ENCODE measurements at places on chromosomes 16 and 17.

GRCh38 chr17:50161023-50161910 lies 4.5 kb upstream of the SGCA start:
- DNase-seq = peak; percentile 90

GRCh38 chr17:63361182-63361581 lies 84.9 kb downstream of the CYB561 start:
- DNase-seq = no peak

DNA sequence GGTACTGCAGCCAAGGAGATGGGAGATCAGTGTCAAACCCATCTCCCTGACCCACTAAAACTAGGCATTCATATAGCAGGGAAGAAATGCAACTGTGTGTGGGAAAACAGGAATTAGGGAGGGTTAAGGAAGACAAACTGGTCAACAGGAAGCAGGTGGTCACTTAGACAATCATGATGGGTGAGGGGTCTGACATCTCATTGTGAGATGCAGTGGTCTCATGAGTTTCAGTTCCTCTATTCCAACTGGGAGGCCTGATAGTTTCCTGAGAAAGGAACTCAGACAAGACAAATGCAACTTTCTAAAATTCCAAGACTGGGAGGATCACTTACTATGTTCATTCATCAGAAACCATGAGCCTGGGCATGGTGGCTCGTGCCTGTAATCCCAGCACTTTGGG lies 361.4 kb upstream of the C16orf82 start:
- DNase-seq = no peak

GRCh38 chr17:29592850-29593551 lies at the start of gene ANKRD13B:
TSS of gene ANKRD13B (plus strand) at chr17:29593132. CDS start at chr17:29593622, 490 bp downstream.
- peak; percentile 74 for DNase-seq

DNA sequence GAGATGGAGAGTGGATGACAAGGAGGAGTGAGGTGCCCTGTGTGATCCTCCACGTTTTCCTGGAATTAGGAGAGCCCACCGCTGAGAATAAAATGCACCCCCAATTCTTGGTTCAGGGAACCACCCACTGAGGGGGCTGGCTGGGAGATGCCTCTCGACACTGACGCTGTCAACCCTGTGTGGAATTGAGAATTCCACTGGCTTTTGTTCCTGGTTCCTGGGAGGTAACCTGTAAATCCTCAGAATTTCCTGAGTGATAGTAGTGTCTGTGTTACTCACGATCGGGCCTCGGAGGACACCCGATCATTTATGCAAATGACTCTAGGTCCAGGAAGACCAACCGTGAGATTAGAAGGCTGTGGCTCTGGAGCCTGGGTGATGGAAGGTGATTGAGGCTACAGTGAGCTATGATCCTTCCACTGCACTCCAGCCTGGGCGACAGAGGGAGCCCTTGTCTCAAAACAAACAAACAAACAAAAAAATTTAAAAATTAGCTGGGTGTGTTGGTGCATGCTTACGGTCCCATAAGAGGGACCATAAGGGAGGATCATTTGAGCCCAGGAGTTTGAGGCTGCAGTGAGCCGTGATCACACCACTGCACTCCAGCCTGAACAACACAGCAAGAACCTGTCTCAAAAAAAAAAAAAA lies 11.7 kb upstream of the PRPSAP1 start:
- DNase-seq = no peak

GRCh38 chr17:4509923-4510617 lies 11.4 kb downstream of the SPNS2 start:
- no peak for DNase-seq

DNA sequence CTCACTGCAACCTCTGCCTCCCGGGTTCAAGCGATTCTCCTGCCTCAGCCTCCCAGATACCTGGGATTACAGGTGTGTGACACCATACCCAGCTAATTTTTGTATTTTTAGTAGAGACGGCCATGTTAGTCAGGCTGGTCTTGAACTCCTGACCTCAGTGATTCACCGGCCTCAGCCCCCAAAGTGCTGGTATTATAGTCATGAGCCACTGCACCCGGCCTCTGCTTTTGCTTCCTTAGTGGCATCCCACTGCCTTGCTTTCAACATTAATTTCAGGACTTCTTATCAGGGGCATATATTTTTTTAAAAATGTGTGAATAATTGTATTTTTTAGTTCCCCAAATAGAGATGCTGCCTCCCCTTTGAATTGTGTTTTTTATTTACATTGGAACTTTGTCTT lies 98.8 kb downstream of the SYCE1L start:
- no peak for DNase-seq

GRCh38 chr17:37079735-37080134 lies 131.0 kb downstream of the AATF start:
- DNase-seq = no peak

GRCh38 chr17:1298606-1299005 lies 19.1 kb downstream of the TRARG1 start:
- no peak for DNase-seq

DNA sequence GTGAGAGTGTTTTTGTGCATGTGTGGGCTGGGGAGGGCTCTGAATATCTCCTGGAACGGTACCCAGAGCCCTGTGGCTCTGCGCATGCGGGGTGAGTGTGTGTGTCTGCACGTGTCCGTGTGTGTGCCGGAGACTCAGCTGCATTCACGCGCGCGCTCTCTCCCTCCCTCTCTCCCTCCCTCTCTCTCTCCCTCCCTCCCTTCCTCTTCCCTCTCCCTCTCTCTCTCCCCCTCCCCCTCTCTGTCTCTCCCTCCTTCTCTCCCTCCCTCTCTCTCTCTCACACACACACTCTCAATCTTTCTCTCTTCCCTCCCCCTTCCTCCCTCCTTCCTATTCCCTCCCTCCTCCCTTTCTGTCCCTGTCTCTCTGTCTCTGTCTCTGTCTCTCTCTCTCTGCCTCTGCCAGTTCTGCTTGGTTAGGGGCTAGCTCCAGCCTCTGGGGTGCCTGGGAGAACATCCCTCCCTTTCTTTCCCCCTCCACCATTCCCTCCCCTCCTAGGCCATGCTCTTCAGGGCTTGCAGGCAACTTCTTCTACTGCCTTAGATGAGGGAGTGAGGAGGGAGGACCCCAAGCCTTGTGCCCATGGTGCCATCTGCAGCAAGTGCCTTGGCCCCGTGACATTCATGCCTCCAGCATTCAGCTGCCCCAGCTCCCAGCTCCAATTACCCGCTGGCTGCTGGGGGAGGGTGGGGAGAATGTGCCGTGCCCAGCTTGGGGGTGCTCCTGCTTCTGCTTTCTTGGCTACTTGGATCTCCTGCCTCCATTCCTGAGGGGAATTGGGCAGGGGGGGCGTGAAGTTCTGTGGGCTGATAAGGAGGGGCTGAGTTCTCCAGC lies 6.4 kb downstream of the THRA start:
- DNase-seq = peak; percentile 80

DNA sequence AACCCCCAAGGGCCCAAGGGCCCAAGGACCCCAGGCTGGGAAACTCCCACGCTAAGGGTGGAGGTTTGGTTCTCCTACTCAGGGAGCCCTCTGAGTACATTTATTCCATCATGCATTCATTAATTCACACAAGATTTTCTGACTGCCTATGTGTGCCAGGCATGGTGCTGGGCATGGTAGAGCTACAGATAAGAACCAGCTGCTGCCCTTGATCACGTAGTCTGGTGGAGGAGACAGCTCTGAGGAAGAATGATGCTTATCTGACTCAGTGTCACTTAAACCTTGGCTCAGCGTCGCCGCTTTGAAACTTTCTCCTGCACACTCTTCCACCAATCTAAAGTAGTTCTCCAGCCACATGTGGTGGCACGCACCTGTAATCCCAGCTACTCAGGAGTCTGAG lies 3.6 kb upstream of the ARL4D start:
- no peak for DNase-seq

DNA sequence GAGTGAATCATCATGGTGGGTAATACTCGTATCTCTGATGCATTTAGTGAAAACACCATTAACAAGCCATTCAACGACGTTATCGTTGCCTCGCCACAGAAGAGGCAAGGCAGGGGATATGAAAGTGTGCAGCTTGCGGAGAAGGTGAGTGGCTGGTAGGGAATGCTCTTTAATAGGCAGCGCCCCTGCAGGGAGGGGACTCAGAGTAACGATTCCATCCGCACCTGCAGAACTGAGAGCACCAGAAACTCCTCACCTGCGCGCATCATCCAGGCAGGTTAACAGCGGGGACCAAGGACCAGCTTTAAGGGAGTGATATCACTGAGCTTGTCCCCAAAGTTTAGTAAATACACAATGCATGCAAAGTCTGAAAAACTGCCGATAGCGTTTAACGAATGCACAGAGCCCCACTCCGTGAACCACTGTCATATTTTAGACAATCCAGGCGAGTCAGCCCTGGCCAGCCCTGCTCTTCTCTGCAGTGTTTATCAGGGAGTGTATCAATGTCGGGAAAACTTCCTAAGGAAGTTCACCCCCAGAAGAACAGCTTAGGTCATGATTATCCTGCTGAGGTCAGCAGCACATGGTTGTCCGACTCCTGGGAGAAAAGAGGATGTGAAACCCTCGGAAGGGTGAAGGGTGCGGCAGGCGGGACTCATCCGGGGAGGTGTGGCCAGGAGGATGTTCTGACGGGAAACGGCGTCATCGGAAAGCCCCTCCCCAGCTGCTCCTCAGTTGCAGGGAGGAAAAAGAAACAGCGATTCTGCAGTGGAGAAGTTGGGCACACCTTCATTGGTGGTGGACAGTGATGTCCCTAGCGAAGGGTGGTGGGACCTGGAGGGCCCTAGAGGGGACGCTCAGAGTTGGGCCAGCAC lies 68.5 kb upstream of the DNAH17 start:
- no peak for DNase-seq

- DNase-seq = no peak
Observed at GRCh38 chr16:68094614-68094934, 9.4 kb downstream of the NFATC3 start.

GRCh38 chr16:4746991-4747574 lies 12.7 kb downstream of the DNAAF8 start:
- no peak for DNase-seq

- no peak for DNase-seq
Observed at GRCh38 chr17:70096861-70097260, 21.8 kb downstream of the KCNJ16 start.

- DNase-seq = no peak
Observed at GRCh38 chr17:59469786-59470485, 95.5 kb upstream of the DHX40 start.

GRCh38 chr16:2912330-2913199 lies 834 bp downstream of the FLYWCH1 start:
- peak; percentile 15 for DNase-seq

- no peak for DNase-seq
Observed at GRCh38 chr17:28667870-28668269, 5.9 kb downstream of the SUPT6H start.

DNA sequence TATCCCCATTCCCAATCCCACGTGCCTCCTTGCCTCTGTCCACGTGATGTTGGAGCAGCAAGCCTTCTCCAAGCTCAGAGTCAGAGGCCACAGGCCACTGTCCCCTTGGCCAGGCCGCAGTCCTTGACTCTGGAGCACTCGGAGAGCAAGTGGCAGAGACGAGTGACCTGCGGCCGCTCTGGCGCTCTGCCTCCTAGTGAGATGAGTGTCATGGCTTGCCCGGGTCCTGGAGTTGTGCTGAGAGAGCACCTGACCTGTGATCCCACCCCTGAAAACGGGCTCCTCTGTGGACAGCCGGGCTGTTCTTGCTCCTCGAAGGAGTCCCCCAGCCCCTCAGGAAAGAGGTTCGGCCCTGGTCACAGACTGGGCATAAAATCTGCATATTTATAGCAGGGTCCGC lies 10.0 kb upstream of the FASN start:
- no peak for DNase-seq

DNA sequence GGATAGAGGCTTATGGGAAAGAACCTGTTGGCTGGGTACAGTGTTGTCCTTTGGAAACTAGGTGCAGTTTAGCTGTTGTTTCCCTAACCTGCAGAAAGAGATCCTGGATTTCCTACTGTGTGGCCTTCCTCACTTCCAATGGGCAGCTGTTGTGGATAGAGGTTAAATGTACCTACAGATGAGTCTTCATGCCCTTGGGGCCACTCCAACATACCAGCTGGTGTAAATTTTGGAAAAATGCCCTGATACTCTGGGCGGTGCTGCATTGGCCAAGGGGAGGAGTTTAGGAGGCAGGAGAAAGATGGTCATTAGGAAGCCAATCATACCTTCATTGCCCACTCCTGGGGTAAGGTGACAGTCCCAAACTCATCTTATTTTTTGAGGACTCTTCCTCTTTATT lies 70.2 kb downstream of the SNX11 start:
- no peak for DNase-seq

DNA sequence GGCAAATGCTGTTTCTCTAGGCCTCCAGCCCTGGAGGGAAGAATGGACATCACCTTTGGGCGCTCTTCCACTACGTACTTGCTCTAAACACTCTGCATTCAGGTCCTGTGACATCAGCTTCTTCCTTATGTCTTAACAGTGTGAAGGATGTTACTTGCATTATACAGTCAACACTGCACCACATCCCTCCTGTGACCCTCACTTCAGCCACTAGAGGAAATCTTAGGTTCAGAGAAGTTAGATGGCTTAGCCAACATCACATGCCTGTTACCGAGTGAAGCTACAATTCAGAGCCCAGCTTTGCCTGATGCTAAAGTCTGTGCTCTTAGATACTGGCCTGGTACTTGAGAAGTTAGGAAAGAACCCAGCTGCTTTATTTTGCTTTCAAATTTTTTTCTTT lies 18.3 kb downstream of the UBFD1 start:
- no peak for DNase-seq

- no peak for DNase-seq
Observed at GRCh38 chr17:66538776-66539175, 236.4 kb downstream of the PRKCA start.

- DNase-seq = no peak
Observed at GRCh38 chr16:17339764-17340541, 130.8 kb downstream of the XYLT1 start.

GRCh38 chr17:34156741-34157589 lies 98.1 kb upstream of the CCL2 start:
- no peak for DNase-seq

DNA sequence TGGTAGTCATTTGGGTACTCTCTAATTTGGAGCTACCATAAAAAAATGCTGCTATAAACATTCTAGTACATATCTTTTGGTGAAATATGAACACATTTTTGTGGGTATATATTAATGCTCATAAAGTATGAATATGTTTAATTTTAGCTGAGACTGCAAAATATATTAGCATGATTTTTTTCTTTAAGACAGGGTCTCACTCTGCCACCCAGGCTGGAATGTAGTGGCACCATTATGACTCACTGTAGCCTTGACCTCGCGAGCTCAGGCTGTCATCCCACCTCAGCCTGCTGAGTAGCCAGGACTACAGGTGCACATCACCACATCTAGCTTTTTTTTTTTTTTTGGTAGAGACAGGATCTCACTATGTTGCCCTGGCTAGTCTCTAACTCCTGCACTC lies 371.7 kb downstream of the SOX9 start:
- no peak for DNase-seq

Measured in NCI-H1694 treated with DMSO at 0.1 percent for 48 hours (cell line).